ENCODE measurements at places on chromosomes 12 and 14.

- DNase-seq = no peak
These were observed 58.0 kb downstream of the DIP2B start for GRCh38 chr12:50562520-50563433.

DNA sequence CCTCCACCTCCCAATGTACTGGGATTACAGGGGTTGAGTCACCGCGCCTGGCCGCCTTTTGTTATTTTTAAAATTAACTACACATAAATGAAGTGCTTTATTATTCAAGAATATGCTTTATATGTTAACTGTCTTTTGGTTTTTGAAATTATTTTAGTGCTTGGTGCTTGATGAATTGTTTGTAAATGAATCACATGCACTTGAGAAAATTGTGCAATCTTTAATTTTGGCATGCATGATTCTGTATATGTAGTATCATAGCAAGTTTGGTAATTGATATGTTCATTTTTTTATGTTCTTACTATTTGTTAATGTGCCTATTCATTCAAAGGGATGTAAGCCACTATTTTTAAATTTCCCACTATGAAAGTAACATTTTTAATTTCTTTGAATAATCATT lies 440.9 kb downstream of the NAV3 start:
- DNase-seq = no peak

GRCh38 chr12:70176290-70176689 lies 66.9 kb upstream of the CNOT2 start:
- no peak for DNase-seq

- DNase-seq = peak; percentile 96
These were observed at the start of gene EP400 for GRCh38 chr12:131949431-131950181. TSS of gene EP400 (plus strand) at chr12:131949942. CDS start at chr12:131960620, 10,678 bp downstream.

DNA sequence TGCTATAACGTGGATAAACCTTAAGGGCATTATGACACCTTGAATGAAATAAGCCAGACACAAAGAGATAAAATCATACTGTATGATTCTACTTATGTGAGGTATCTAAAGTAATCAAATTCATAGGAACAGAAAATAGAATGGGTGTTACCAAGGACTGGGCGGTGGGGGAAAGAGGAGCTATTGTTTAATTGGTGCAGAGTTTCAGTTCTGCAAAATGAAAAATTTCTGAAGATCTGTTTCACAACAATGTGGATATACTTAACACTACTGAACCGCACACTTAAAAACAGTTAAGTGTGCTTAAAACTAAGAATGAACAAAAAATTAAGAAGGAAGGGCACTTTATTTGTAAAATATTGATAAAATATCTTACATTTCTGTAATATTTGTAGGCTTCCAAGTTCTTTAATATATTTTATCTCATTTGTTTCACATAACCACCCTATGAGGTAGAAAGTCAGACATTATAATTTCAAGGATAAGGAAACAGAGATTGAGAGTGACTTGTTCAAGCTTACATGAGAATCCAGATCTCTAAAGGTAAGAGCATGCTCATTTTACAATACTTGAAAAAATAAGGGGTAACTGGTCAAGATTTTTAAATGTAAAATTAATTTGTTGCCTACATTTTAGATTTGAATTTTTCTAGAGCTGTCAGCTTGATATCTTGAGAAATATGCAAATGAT lies 14.9 kb downstream of the LTA4H start:
- DNase-seq = no peak

DNA sequence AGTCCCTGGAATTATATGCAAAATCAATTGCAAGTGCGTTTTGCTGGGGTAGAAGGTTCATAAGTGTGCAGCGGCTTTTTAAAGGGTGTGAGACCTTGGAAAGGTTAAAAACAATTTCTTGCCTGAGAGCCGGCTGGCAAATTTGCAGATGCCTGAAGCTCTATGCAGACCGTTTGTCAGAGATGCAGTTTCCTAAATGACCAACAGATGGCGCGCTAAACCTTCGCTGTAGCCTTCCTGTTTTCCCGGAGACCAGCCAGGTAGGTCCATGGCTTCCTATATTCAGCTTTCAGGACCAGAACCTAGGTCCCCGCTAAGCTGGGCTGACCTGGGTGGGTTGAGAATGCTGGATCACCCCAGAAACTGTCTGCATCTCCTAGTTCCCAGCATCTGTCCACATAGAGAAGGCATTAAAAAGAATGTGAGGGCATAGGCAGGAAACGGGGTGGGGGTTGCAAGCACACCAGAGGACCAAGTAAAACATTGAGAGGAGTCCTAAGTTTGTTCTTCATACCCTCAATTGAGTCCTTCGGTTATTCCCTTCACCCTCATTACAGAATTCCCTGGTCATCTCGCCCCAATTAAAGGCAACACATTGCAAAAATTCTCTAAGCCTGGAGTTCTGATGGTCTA lies 5.7 kb upstream of the NOS1 start:
- DNase-seq = peak; percentile 85

DNA sequence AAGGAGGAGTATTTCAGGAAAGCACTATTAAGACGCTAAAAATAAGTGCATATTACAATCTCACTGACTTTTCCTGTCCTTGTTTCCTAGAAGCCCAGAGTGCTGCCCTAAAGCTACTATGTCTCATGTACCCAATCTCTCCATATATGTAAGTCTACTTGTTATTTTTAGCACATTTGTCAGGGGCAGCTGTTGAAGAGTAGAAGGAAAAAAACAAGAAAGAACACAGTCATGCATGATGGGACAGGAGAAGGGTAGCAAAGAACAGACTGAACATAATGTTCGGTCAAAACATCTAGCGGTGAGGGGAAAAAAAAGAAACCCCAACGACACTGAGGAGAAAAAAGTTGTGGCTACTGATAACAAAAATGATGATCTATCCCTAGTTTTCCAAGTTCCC lies 14.3 kb downstream of the YBX3 start:
- no peak for DNase-seq

- no peak for DNase-seq
These were observed 79.3 kb downstream of the PPP2R5C start for GRCh38 chr14:101840649-101841369.

DNA sequence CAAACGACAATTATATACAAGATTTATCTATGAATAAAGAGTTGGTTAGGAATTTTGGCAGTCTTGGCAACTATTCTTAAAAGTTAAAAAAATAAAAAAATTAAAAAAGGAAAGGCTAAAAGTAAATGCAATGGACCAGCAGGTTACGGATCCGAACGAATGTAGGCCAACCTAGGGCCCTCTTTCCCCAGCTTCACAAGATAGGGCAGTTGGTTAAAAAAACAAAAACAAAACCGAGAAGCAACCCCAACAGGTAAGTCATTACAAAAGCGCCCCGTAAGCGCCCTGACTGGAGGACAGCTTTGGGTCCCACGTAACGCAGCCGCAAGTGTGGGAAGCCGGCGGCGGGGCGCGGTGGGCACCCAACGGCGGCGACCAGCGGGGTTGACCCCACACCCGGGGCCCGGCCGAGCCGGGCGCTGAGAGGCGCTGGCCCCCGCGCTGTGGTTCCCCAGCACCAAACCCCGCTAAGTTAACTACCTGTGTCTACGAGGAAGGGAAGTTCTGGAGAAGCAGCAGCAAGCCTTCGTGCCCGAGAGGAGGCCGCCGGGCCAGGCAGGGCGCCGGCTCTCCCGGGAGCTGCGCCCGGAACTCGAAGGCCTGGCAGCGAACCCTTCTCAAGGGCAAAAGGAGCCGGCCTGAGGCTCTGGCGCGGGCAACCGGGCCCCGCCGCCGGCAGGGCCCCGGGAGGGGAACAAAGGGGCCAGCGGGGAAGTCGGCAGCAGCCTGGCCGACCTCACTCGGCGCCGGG lies 882 bp downstream of the HECTD1 start:
- peak; percentile 83 for DNase-seq

- peak; percentile 10 for DNase-seq
These were observed 5.7 kb downstream of the SERPINA9 start for GRCh38 chr14:94470311-94470710.

- peak; percentile 60 for DNase-seq
These were observed 280.6 kb upstream of the PWP1 start for GRCh38 chr12:107404981-107405380.

GRCh38 chr14:95319312-95320077 lies at the start of gene CLMN:
TSS of gene CLMN (minus strand) at chr14:95319908. CDS start at chr14:95319792, 116 bp downstream.
- peak; percentile 60 for DNase-seq

GRCh38 chr12:107200394-107200793 lies 107.0 kb upstream of the CRY1 start:
- no peak for DNase-seq

GRCh38 chr12:108112832-108113556 lies 16.1 kb upstream of the WSCD2 start:
- DNase-seq = no peak

- no peak for DNase-seq
These were observed 12.6 kb upstream of the WNT5B start for GRCh38 chr12:1616233-1617066.
